ENCODE measurements at places on chromosomes 13 and 19.

DNA sequence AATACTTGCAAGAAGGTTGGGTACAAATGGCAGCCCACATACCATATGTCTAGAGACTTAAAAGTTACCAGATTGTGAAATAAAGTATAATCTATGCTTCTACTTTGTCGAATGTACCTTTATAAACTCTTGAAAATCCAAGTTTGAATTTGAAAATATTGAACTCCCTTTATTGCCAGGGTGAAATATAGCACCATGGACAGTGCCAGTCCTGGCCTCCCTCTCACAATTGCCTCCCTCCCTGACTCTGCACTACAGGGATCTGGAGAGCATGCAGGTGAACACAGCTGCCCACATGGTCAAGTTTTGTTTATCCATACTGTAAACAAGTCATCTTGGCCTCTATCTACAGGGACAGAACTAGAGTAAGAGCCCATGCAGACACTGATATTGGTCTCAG is 394.1 kb upstream of the SLITRK6 start:
- DNase-seq, result no peak

GRCh38 chr13:75508002-75508548 is 26.1 kb upstream of the TBC1D4 start:
- DNase-seq, result no peak

DNA sequence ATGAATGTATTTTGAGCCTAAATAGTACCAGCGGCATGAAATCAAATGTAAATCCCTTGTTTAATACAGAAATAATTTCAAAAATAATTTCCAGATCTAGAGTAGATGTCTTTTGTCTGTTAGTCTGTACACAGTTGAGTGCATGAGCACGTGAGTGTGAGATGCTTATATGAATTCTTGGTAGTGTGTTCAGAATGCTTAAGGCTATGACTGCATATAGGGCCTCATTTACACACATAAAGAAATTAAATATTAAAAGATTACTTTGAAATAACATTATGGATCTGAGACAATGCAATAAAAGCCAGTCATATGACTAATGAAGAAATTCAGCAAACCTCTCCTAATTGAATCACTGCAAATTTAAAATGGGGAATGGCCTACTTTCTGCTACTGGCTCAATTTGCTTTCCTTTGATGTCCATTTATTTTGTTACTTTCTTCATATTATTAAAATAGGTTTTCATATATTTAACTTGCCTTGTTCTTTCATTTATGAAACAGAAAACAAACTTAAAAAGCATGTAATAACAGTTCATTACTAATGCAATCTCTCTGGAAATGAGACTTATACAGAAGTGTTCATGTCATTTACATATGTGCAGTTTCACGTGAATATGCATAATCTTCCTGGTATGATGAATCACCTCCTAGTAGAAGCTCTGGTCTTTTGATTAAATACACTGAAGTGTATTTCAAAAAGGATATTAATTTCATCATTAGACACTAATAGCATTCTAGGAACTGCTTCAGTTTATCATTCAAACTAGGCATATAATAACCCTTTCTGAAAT is 4.5 kb downstream of the AMER2 start:
- DNase-seq, result no peak

- DNase-seq, result no peak
Measured at GRCh38 chr13:49635599-49636433, 7.5 kb downstream of the ARL11 start.

DNA sequence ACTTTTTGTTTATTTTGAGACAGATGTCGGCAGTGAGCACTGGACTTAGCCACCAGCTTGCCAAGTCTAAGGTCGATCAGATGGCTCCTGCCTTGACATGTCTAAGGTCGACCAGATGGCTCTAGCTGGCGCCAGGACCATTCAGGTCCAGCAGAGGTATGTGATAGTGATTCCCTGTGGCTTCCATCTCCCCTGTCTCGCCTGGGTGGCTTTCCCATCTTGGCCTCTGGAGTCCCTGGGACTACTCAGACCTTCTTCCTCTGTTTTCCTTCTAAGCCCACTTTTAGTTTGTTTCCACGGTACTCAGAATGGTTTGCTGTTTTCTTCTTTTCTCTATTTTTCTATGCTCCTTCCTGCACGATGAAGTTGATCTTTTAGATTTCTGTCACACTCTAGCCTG is 1435.7 kb downstream of the UQCRFS1 start:
- no peak for DNase-seq

DNA sequence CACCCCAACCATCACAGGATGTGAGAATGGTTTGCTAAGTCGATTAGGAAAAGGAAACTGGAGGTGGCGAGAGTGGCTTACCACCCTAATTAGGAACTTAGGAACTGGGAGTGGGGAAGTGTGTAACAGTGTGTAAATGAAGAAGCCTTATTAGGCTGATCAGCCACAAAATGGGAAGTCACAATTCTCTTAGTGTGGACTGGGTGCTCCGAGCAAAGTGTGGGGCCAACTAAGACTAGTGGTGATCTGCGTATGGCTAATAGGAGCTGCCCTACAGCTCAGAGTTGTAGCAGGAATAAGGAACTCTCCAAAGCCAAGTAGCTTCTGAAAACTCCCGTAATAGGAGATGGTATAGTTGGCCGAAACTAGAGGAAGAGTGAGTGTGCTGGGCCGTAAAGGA is 7.6 kb downstream of the SIGLEC11 start:
- no peak for DNase-seq

DNA sequence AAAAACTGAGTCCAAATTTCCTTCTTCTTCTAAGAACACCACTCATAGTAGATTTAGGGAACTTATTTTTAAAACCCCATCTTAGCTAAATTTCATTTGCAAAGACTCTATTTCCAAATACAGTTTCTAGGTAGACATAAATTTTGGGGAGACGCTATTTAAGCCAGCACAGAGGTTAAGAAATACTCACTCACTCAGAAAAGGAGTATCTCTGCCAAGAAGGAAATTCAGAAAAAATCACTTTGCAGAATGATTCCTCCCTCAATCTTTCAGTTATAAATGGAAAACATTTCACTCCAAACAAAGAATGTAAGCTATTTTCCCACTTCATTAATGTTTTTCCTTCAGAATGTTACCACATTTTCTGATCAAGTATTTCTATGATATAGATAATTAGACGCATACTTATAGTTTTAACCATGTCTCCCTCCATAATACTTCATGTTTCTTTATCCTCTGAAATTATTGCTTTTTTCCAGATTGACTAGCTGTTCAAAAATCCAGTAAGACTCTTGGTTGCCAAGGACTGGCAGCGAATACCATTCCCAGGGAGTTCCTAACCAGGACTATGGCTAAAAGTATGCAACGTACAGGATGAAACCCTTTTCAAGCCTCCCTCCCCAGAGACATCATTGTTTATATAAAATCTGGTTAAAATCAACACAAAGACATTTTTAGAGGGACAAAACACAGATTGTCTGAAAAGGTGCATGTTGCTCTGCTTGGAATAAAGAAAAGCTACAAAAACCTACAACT is 52.5 kb upstream of the RXFP2 start:
- DNase-seq, result no peak

DNA sequence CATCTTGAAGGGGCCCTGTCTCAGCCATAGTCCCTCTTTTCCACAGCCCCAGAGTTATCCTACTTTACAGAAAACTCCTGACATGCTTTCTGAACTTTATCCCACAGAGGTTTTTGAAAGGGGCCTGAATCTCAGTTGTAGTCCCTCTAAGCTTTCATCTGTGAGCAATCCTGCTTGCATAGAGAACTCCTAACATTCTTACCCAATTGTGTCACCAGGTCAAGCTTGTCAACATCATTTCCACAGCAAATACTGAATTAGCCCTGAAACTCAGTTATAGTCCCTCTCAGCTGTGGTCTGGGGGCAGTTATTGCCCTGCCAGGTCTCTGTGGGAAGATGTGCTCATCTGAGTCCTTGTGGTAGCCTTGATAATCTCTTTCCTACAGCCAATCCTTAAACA is 2190.3 kb upstream of the PCDH20 start:
- DNase-seq, result no peak

GRCh38 chr19:45508861-45509691 is 1.8 kb downstream of the VASP start:
- no peak for DNase-seq
